Esophagus muscularis mucosa (tissue), 4 donors: ENCODE measurements at places on chromosomes 5 and 9.

GRCh38 chr5:44389823-44390143 is 563 bp upstream of the FGF10 start:
- DNase-seq = no peak

DNA sequence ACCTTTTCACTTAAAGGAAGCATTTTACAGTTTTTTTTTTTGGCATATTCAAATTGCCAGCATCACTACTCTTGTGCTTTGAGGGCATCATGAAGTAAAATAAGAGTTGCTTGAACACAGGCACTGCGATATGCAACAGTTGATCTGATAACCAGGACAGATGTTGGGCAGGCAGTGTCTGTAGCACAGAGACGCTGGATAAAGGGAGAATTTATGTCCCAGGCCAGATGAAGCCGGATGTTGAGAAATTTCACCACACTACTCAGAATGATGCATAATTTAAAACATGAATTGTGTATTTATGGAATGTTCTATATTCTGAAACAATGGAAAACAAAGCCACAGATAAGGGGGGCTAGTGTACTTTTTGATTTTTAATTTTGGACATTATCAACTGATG is 71.4 kb downstream of the SLC12A2 start:
- DNase-seq = no peak

GRCh38 chr5:112014783-112015395 is 257.9 kb upstream of the NREP start:
- no peak for DNase-seq

DNA sequence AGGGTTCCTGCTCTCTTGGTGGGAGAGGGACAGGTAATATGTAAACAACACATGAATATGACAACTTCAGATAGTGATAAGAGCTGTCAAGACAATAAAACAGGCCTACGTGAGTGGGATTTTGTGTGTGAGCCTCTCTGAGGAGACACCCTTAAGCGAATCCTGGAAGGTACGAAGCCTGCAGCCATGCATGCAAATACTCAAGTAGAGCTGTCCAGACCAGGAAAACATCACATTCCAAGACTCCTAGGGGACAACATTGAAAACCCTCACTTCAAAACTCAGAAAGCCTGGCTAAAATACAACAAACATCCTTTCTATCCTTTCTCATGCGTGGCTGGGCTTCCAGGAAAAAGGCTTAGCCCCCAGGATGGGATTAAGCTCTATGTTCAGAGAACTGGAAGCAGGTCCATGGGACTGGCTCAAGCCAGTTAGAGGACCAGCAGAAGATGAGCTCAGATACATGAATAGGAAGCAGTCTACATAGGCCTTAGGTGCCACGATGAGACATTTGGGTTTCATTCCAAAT is 124.8 kb upstream of the IQGAP2 start:
- DNase-seq = no peak

- no peak for DNase-seq
Observed at GRCh38 chr9:1051584-1052275, 1.6 kb downstream of the DMRT2 start.

DNA sequence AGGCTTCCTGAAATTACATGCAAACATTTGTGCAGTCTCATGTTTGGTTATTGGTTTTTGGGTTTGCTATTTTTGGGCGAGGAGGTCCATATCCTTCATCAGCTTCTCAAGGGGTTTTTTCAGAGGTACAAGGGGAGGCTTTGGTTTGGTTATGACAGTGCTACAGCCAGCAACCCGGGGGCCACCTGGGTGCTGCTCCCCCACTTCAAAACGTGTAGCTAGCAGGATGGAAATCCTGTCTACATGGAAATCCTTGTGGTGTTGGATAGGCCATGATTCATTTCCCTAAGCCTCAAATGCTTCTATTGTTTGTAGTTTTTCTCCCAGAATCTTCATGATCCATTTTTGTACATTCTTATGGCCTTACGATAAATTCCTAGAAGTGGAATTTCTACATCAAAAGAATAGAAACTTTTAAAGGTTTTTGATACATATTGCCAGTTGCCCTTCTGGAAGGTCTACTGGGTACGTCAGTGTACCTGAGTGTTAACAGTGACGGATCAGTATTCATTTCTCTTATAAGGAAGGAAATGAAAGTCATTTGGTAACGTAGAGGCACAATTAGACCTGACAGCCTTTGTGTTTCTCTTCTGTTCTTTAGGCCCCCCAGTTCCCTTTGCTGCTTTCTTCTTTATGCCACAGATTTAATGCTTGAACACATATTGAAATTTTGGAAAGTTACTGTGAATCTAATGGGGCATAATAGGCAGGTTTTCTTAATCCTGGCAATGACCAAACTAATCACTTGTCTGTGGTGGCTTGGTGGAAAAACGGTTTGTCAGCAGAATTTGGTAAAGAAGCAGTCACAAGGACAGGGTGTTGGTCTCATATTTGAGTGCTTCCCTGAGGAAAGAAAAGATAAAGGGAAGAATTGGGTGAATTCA is 69.7 kb upstream of the ABL1 start:
- DNase-seq = no peak

- no peak for DNase-seq
Observed at GRCh38 chr5:99122976-99123375, 194.2 kb upstream of the CHD1 start.

GRCh38 chr9:6739218-6739617 is 18.6 kb upstream of the KDM4C start:
- DNase-seq = no peak

- DNase-seq = no peak
Observed at GRCh38 chr5:68318955-68319705, 103.6 kb downstream of the PIK3R1 start.

- no peak for DNase-seq
Observed at GRCh38 chr5:5165541-5166002, 25.4 kb downstream of the ADAMTS16 start.

- DNase-seq = peak; percentile 72
Observed at GRCh38 chr5:73446631-73447529, 1.7 kb downstream of the FOXD1 start.

GRCh38 chr5:34415559-34416198 is 240.4 kb upstream of the RAI14 start:
- DNase-seq = no peak

DNA sequence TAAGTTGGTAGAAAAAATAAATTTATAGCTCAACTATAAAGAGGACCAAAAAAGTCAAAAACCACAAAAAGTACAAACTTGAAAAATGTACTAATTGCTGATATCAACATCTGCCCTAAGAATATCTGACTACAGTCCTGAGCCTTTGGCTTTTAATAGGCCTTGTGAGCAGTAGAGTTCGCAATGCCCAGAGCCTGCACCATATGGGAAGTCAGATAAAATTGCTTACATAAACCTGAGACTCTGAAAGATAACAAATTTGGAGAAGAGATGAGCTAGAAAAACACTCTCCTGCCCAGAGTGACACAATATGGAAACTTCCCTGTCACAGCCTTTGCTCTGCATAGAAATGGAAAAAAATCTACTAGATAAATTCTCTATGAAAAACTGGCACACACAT is 368.0 kb upstream of the GRIN3A start:
- DNase-seq = no peak

GRCh38 chr5:57493034-57493433 is 10.4 kb upstream of the ACTBL2 start:
- no peak for DNase-seq

DNA sequence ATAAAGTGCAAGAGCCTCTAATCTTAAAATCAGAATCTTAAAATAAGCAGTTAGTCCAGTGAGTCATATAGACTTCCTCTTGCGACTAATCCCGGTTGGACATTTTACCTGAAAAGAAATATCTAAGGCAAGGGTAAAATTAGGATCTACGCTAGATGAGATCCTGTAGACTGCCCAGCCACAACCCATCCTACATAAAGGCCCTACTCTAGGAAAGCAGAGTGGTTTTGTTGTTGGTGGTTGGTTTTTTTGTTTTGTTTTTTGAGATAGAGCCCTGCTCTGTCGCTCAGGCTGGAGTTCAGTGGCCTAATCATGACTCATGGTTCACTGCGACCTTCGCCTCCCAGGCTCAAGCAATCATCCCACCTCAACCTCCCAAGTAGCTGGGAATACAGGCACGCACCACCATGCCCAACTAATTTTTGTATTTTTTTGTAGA is 6.9 kb downstream of the TSC1 start:
- no peak for DNase-seq

DNA sequence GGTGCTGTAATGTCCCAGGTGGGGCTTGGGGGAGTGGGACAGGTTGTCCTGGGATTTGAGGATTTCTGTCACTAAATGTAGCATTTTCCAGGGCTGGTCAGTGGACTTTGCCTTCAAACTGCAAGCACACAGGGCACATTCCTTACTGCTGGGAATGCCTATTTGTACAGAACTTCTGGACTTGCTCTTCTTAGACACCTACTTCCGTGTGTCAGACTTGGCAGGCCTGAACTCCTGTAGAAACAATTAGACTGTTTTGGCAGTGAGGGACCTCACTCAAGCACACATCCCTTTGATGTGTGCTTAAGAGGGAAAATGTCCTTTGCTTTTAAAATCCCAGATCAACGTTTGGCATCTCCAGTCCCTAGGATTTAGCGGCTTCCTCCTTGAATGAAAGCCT is 192.2 kb downstream of the PAPPA start:
- no peak for DNase-seq

- no peak for DNase-seq
Observed at GRCh38 chr9:129597355-129598088, 23.4 kb downstream of the C9orf50 start.

- DNase-seq = no peak
Observed at GRCh38 chr9:137030538-137031527, 1.1 kb downstream of the FUT7 start.

DNA sequence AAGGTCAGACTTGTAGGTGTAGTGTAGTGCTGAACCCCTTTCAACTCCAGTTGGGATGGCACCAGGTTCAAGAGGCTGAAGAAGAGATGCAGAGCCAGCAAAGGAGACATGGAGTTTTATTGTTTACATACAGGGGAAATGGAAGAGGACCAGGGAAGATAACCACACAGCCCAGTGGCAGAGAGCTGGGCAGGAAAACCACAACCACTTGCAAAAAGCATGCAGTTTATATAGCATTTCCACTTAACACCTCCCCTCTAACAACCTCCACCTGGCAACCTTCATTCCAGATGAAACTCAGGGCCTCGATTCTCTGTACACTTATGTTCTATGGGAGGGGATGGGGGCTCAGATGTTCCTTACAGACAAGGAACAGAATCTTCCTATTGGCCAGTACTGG is 56.9 kb downstream of the SNX24 start:
- DNase-seq = no peak

GRCh38 chr9:114900942-114901802 is 29.2 kb downstream of the TNFSF8 start:
- no peak for DNase-seq

GRCh38 chr9:31799953-31800609 is 584.4 kb upstream of the ACO1 start:
- no peak for DNase-seq

DNA sequence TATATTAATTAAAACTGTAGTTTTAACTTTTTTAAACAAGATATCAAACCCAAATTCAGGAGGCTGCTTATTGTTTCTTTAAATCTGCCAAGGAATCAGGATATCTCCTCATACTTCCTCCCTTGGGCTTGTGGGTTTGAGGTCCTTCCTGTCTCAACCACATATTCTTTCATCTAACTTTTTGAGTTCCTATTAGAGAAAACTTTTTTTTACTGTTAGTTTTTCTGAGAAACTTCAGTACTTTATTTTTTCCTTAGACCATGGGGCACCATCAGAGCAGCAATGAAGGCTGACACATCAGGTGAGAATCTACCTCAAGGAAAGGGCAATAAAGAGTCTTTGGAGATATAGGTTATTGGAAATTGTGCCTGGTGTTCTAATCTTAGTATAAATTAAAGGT is 56.7 kb downstream of the TSSK1B start:
- no peak for DNase-seq

GRCh38 chr5:38677636-38678035 is 121.2 kb upstream of the LIFR start:
- no peak for DNase-seq

GRCh38 chr5:132264546-132265335 is 7.2 kb downstream of the PDLIM4 start:
- peak; percentile 62 for DNase-seq

- DNase-seq = no peak
Observed at GRCh38 chr5:140245341-140245740, 57.6 kb downstream of the PFDN1 start.

GRCh38 chr5:41751867-41752266 is 118.4 kb downstream of the OXCT1 start:
- DNase-seq = no peak

- no peak for DNase-seq
Observed at GRCh38 chr5:42953041-42953440, 87.1 kb downstream of the ANXA2R start.

GRCh38 chr5:150490296-150490669 is 17.6 kb upstream of the NDST1 start:
- DNase-seq = no peak

DNA sequence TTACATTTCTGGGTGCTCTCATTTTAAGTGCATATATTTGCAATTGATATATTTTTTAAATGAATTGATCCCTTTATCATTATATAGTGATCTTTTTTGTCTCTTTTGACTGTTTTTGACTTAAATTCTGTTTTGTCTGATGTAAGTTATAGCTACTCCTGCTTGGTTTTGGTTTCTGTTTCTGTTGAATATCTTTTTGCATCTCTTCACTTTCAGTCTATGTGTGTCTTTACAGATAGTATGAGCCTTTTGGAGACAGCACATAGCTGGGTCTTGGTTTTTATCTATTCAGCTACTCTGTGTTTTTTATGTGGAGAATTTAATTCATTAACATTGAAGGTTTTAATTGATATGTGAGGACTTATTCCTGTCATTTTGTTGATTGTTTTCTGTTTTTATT is 311.3 kb downstream of the SPATA31D1 start:
- DNase-seq = no peak

DNA sequence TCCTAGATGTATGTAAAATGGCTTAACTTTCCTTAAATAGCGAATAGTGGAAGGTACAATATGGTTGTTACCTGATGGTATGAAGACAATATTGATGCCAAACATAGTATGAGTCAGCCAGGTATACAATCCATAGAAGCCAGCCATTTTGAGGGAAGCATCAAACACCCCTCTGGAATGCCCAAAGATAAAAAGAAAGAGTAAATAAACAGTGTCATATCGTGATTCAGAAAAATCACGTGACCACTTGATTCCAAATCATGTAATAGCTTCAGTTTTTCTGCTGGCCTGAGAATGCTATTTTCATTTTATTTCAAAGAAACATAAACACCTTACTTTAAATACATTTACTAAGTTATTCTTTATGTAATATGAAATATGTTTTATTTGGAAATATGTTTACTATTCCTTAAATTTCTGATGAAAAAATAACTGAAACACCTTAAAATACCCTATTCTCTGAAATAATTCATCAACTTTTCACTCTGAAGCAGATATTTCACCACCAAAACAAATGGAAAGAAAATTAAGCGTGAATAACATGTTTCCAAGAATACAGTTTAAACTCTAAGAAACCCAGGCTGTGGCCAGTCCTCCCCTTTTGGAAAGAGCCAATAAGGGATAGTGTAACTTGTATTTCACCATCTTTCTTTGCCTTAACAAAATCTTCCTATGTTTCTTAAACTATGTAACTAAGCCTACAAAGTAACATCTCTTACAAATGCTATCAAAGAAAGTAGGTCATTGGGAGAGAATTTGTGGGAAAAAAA is 24.8 kb upstream of the CTNNAL1 start:
- no peak for DNase-seq
